Ascending aorta (tissue), 2 donors: ENCODE measurements at places on chromosomes 2 and 18.

GRCh38 chr2:62340994-62341484 lies 145.1 kb downstream of the B3GNT2 start:
- DNase-seq = no peak

GRCh38 chr2:16726147-16726546 lies 60.5 kb upstream of the CYRIA start:
- DNase-seq = no peak

GRCh38 chr2:143726151-143726845 lies 597.1 kb downstream of the ARHGAP15 start:
- DNase-seq = no peak

DNA sequence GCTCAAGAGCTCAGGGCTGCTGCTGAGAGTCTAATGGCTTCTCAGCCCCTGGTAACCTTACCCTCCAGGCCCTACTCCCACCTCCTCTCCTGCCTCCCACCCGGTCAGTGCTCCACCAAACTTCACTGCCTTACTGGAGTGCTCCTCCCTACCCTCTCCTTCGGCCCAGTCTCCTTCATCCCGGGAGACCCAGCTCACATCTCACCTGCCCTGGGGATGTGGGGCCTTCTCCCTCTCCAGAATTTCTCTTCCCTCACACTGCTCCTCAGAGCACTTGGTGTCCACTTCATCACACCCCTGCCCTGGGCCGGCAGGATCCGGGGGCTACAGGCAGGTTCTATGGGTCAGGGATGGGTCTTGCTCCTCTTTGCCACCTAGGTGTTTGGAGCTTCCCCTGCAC lies 21.6 kb downstream of the PTPN18 start:
- DNase-seq = peak; percentile 35

DNA sequence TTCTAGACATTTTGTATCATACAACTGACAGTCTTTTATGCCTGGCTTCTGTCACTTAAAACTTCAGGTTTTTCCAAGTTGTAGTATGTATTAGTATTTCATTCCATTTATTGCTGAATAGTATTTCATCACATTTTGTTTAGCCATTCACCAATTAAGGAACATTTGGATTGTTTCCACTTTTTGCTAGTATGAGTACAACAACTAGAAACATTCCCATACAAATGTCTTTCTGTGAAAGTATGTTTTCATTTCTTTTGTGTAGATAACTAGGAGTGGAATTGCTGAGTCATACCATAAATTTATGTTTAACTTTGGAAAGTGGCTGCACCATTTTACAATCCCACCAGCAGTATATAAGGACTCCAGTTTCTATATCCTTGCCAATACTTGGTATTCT lies 135.9 kb downstream of the ATAD2B start:
- DNase-seq = no peak

DNA sequence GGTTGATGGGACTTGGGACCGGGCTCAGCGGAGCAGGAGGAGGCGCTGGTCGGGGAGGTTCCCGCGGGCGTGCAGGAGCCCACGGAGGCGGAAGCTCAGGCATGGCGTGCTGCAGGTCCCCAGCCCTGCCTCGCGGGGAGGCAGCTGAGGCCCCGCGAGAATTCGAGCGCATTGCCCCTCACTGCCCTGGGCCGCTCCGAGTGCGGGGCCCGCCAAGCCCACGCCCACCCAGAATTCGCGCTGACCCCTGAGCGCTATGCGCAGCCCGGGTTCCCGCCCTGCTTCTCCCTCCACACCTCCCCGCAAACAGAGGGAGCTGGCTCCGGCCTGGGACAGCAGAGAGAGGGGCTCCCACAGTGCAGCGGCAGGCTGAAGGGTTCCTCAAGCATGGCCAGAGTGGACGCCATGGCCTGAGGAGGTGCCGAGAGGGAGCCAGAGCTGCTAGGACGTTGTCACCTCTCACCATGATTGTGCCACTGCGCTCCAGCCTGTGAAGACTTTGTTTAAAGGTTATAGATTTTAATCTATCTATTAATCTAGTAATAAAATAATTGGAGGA lies 357.2 kb upstream of the RGPD4 start:
- no peak for DNase-seq

DNA sequence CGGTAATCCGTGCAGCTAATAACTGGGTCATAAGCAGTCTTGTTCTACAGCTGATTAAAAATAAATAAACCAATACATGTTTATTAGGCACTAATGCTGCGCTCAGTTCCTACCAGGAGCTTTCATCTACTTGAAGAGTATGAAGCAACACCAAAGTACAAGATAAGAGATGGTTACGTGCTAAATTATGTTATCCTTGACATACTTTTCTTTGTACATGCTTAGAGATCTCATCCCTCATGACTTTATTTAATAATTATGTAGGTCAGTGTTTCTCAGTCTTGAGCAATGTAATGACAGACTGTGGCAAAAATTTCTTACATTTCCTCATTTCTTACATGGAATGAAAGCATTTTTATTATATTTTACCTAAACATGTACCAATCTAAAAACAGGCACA lies 54.6 kb upstream of the COBLL1 start:
- DNase-seq = no peak

GRCh38 chr2:101038455-101039255 lies 36.6 kb downstream of the RPL31 start:
- no peak for DNase-seq

DNA sequence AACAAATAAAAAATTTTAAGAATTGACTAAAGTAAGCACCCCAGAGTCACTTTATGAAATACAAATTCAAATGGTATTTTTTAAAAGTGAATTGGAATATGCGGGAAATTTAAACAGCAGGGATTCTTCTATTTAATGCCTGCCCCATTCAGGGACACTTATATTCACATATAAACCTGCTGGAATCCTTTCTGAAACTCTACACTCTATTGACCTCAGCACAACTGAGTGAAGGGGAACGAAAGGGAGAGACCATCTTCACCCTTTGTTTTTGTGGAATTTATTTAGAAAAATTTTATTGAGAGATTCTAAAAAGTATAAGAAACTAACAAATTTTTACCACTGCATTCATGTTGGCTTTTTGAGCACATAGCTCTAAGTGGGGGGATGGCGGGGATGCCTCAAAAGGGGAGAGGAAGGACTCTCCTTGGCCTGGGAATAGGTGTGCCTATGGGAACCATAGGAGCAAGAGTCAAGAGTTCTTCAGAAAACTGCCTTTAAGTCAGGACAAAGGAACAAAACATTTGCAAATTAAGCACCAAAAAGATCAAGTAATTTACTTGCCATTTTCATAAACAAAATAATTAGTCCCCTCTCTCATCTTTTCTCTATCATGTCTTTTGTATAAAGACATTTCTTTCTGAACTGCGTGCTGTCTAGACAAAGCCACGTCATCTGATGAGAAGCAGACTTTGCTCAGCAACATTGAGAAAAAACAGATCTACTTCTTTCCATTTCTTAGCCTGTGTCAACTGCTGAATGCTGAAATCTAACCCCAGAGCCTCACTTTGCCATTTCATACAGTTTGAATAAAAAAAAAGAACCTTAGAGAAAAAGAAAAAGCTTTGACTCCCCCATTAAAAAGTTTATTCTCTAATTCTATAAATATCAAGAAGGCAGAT lies 21.6 kb upstream of the FLACC1 start:
- no peak for DNase-seq

GRCh38 chr2:133194777-133195335 lies 373.4 kb downstream of the NCKAP5 start:
- no peak for DNase-seq

DNA sequence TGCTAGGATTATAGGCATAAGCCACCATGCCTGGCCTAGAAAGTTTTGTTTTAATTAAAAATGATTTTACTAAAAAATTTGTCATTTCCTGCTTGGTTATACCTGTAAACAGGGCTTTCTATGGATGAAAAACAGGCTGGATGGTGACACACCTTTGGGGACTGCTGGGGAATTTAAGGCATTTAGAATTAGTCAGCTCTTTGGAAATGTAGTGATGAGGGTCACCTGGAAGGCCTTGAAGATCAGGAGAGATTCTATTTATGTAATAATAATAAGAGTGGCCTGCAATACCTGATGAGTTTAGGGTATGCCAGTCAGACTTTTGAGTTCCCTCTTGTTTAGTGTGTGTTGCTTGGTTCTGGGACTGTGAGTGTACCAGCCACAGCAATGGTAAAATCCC lies 51.1 kb downstream of the RALBP1 start:
- no peak for DNase-seq

- no peak for DNase-seq
These were observed 259.0 kb downstream of the HNMT start for GRCh38 chr2:138223319-138223718.

DNA sequence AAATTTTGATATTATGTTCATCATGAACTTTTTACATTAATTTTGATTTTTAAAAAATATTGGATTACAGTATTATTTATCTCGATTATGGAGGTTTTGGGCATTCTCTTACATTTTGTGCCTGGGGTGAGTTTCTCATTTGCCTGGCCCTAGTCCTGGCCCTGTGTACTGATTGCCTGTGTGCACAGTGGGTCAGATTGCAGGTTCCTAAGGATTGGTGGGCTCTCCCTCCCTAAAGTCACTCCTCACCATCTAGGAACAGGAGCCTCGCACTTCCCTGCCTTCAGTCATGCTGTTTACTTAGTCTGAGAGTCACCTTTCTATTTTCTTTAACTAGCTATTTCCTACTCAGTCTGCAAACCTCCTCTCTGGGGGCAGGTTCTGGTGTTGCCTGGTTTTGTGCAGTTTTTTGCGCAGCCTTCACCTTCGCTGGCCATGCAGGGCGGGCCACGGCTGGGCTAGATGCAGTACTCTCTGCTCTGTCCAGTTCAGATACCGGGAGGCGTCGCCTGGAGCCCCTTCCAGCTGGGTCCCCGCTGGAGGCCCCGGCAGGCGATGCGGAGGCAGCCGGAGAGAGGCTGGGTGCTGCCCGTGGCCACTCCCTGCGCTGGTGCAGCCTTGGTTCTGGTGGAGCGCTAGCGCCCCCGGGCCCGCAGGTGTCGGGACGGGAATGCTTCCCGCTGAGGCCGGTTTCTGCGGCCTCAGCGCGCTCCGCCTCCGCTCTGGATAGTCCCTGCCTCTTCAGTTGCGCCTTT lies 23.3 kb upstream of the MC5R start:
- DNase-seq = peak; percentile 77

DNA sequence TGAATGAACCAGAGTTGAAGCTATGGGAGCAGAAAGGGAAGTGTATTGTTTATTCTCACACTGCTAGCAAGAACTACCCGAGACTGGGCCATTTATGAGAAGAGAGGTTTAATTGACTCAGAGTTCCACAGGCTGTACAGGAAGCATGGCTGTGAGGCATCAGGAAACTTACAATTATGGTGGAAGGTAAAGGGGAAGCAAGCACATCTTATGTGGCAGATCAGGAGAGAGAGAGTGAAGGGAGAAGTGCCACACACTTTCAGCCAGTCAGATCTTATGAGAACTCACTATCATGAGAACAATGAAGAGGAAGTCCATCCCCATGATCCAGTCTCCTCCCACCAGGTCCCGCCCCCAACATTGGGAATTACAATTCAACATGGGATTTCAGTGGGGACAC lies 383.2 kb upstream of the SLC14A2 start:
- DNase-seq = no peak

DNA sequence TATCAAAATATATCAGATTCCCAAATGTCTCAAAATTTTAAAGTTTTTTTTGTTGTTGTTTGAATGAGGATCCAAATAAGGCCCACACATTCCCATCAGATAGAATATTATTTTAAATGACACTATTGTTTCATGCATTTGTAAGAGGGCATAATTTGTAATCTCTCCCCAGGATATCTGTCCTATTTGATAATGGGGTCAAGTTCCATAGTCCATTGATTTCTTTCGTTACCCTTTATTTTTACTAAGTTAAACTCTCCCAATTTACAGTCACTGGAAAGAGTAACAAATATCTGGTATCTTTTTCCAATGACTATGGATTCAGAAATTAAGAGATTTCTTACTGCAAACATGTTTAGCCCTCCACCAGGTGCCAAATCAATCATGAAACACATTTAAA lies 32.4 kb downstream of the INO80C start:
- DNase-seq = no peak

- no peak for DNase-seq
These were observed 30.3 kb upstream of the SLC30A6 start for GRCh38 chr2:32135409-32135808.

DNA sequence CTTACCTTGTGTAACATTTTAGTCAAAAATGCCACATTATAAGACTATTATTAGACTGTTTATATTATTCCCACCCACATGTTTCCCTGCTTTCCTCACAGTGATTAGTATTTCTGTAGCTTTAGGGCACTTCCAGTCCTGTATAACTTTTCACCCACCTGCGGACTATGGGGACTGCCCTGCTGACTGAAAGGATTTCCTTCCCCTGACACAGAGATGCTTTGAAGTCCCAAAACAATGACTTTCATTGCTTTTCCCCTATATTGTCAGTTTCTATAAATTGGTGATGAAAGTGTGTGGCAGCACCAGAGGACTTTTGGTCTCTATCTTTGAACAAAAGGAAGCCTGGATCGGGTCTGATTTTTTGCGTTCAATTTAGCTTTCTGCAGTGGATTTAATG lies 59.0 kb upstream of the OTX1 start:
- DNase-seq = no peak

DNA sequence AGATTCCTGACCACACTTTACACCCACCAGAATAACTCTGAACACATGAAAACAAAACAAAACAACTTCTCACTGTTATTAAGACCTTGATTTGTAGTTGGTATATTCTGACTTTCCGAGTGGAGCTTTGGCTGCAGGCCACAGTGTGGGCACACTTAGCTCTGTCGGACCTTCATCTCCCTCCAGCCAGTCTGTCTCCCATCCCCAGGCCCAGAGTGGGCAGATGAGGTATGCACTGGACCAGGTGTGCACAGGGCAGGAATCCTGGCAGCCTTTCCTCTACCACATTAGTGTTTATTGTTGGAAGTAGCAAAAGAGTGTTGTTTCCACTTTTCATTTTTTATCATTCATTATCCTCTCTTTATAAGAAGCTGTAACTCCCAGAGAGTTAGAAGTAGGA lies 219.5 kb upstream of the TPO start:
- DNase-seq = no peak

GRCh38 chr18:49030692-49031443 lies 80.1 kb upstream of the SMAD7 start:
- no peak for DNase-seq

GRCh38 chr18:10928772-10929373 lies 220.5 kb downstream of the PIEZO2 start:
- DNase-seq = no peak

GRCh38 chr2:43224131-43224570 lies 2.3 kb downstream of the ZFP36L2 start:
- DNase-seq = peak; percentile 79

GRCh38 chr2:135050132-135050531 lies 2.0 kb upstream of the RAB3GAP1 start:
- DNase-seq = no peak

GRCh38 chr18:64149916-64150438 lies 1.1 kb upstream of the LINC00305 start:
- no peak for DNase-seq

- DNase-seq = no peak
These were observed 40.5 kb upstream of the ATG16L1 start for GRCh38 chr2:233210843-233211547.

GRCh38 chr2:42901076-42901640 lies 108.8 kb upstream of the HAAO start:
- no peak for DNase-seq

- no peak for DNase-seq
These were observed 356.2 kb upstream of the SMIM21 start for GRCh38 chr18:75783566-75784281.
